Stimulated activated CD8-positive, alpha-beta memory T cell treated with anti-CD3 and anti-CD28 coated beads, Interleukin-7, amount 100 ng/mL, for 1 hour (primary cell): ENCODE measurements at places on chromosomes 4 and X.

DNA sequence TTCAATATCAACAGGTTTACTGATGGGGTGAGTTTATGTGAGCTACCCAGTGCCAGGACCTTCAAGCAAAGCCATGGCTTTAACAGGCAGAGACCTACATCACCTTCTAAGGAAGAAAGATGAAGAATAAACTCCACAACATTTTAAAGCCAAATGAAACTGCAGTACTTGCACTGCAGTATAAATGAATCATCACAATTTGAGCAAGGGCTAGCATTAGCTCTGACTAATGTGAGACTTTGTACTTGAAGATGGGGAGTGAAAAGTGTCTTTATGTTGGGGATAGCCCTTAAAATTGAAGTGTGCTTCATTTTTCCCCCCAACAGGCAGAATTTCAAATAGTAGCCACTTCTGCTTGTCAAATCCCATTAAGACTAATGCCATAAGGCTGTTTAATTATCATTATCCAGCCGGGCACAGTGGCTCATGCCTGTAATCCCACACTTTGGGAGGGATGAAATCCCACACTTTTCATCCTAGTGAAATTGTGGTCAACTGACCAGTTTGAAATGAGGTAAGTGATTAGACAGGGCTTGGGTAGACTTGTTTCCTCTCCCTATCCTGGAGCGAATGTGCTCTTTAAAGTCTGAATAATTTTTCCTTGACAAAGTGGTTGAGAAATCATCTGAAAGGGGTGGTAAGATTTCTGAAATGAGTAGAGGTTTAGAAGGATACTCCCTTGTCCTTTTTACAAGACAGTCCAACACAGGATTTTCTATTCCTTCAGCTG is 27.2 kb upstream of the GPR34 start:
- no peak for DNase-seq

- DNase-seq = no peak
Measured at GRCh38 chr4:88981556-88981955, 75.4 kb downstream of the FAM13A start.

- no peak for DNase-seq
Measured at GRCh38 chr4:149552601-149553000, 263.0 kb downstream of the IQCM start.

- no peak for DNase-seq
Measured at GRCh38 chrX:16832301-16832700, 37.9 kb downstream of the RBBP7 start.

GRCh38 chr4:109051054-109051453 is 251.4 kb downstream of the COL25A1 start:
- DNase-seq = no peak

DNA sequence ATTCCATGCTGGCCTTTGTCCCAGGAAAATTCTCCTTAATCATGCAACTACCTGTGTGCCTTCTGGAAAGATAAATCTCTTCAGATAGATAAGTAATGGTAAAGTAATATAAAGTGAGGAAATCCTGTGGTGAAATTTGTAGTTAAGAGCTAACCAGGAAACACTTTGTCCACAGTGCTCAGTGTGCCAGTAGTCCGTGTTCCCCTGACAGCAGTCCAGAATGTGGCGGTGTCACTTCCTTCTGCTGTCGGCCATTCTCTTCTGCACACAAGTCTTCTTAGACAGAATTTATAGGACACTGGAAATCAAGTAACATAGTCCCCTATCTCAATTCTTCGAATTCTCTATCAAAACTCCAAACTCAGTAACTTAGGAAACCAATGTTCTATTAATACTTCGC is 5.7 kb upstream of the CXXC4 start:
- no peak for DNase-seq

GRCh38 chr4:48224606-48225005 is 45.0 kb downstream of the TEC start:
- DNase-seq = no peak

DNA sequence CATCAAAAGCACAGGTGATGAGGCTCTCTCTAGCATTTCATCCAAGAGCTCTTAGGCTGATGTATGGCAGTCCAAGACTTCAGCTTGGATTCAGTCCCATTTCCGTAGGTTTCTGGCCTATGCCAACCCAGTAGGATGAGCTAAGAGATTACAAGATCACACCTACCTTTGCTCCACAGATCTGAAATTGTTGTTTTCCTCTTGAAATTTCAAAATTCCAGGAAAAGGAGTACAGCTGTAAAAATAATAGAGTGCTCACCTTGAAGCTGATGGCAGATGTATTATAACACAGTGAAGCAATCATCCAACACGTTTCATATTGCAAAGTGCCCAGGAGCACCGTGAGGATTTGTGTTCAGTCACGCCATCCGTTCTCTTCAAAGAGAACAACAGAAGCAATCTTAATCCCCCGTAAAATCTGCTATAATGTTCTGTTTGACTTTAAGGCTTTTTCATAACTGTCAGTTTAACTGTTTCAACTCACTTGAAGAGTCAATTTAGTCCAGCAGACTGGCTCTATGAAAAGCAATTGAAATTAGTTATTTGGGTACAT is 137.5 kb downstream of the CPE start:
- no peak for DNase-seq

GRCh38 chr4:88481537-88481936 is 24.6 kb downstream of the HERC5 start:
- no peak for DNase-seq

DNA sequence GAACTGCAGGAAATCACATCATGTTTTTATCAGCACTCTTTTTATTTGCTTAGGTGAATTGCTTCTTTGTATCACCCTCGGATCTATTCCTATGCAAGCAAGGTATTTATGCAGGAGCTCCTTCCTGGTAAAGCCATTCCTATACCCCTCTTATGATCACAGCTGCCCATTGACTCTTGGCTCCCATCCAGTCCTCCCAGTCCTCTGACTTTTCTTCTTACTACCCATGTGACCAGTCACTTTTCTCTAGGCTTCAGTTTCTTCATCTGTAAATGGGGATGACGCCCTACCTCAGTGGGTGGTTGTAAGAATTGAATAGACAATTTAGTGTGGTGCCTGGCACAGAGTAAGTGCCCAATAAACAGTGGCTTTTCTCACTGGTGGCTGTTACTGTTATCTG is 144.9 kb downstream of the FHIP1A start:
- no peak for DNase-seq

- DNase-seq = no peak
Measured at GRCh38 chr4:48212165-48212564, 57.5 kb downstream of the TEC start.

DNA sequence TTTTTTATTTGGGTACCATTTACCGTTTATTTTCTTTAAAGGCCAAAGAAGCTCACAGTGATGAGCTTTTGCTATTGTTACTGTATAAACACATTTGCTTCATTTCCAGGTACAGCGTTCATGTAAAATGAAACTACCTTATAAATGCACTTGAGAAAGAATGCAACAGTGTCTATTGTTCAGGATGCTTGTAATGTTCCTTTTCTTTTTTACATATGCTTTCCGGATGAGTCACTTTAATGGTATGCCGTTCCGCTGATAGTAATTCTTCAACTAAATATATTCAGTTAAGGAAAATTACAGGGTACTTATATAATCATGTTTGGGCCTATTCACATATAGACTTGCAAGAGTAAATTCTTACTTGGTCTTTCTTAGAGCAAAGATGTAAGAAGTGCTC is 354.9 kb downstream of the RPA4 start:
- no peak for DNase-seq

DNA sequence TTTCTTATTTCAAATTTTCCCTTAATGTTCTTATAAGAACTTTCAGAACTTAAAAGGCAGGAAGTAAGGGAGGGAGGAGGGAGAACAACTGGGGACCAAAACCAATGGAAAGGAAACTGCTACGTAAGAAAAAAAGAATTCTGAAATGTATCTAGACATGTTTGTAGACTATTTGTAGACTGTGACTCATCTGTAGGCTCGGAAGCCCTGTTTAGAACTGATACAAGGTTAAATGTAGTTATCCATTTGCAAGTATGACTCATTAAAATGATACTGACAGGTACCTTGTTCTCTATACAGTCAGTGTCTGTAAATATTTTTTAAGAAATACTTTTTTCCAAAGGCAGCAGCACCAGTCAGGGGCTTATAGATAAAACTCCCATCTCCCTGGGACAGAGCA is 202.0 kb downstream of the DHX15 start:
- no peak for DNase-seq

- DNase-seq = no peak
Measured at GRCh38 chrX:150869450-150869849, 29.0 kb downstream of the CD99L2 start.

GRCh38 chr4:38723114-38723513 is 59.1 kb downstream of the KLF3 start:
- DNase-seq = no peak

DNA sequence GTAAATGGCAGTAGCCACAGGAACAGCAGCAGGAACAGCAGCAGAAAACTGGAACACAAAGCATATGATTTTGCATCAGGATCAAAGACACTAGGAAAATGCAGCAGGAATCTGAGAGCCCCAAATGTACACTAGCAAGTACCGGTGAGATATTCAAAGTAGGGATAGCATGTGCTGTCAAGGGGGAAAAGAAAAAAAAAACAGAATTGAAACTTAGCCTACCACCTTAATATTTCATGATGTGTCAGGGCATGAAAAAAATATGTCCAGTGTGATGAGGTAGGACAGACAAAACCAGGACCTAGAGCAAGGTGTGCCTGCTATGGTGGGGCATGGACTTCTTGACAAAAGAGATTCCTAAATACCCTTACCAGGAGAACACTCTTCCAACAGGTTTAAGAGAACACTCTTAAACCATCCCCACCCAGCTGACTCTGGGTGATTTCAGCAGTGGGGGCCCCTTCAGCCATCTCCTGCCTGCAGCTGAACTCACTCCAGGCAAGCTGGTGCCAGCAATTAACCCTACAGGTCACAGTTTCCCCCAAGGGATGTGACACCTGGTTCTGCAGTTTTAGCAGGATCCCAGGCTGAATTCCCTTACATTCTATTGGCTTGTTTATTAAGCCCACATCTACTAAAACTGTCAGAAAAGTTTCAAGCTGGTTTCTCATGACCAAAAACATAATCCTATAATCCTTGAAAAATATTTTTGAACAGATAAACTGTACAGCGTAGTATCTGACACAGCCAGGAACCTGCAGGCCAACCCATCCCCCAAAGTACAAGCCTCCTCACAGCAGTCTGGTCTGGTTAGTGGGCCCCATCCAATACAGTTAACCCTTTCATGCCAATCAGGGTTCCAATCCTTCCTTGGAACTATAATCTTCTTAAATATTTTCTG is 62.9 kb upstream of the FMR1 start:
- no peak for DNase-seq

DNA sequence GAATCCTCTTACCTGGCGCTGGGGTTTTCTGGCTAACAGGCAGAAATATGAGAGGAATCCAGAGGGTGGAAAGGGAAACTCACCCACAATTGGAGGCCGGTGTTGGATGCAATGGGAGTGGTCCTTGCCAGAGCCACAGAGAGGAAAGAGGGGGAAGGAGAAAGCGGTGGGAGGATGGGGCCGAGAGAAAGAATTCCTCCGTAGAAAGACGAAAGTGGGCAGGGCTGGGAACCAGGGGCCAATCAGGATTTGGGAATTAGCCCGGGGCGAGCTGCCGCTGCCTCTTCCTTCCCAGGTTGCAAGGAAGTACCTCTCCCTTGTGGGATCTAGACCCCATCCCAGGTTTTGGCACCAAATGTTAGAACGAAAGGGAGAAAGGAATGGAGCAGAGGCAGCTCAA is 83.1 kb upstream of the SPIN4 start:
- no peak for DNase-seq

GRCh38 chr4:140612357-140612756 is 43.6 kb upstream of the UCP1 start:
- DNase-seq = no peak

DNA sequence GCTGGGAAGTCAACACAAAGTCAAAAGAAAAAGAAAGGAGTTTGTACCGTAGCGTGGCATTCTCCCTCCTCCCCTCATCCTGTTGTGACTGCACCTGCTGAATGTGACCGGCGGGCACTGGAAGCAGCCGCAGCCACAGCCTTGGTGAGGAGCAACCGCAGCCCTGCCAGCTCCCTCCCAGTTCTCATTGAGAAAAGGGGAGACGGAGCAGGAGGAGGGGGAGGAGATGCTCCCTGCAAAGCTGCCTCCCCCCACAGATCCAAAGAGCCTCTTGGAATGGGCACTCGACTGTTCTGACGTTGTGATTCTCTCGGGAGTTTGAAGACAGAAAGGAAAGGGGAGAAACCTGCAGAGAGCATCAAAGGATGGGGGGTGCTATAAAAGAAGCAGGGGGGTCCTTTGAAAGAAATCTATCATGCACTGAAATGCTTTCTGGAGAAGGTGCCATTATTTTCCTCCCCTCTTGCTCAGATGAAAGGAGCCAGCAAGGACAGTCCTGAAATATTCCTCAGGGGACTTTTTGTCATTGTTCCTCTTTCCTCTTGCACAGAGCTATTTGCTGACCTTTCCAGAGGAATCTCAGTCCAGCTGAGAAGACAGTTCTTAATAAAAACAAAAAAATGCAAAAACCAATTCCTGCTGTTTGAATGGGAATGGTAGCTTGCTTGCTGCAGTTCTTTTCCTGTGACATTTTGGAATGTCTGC is 429.7 kb downstream of the MAPK10 start:
- DNase-seq = no peak

GRCh38 chr4:148375584-148375983 is 66.6 kb downstream of the NR3C2 start:
- no peak for DNase-seq

DNA sequence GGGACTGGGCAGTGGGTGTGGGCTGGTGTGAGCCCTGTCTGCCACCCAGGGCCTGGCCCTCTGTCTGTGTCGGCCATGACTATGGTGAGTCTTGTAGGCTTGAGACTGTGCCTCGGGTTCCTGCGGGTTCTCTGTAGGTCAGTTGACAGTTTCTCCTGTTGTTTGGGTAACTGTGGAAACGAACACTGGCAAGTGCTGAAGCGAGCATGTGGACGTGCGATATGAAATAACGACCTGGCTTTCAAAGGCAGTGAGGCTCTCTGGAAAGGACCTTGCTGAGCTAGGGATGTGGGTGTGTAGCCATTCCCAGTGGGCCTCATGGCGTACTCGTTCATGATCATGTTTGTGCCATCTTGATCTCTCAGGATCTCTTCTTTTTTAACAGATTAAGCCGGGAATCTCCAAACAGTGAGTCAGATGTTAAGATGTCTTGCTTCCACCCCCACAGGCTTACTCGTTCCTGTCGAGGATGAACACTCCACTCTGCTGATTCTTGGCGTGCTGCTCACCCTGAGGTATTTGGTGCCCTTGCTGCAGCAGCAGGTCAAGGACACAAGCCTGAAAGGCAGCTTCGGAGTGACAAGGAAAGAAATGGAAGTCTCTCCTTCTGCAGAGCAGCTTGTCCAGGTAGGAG is 41.3 kb downstream of the HTT start:
- DNase-seq = no peak

- no peak for DNase-seq
Measured at GRCh38 chr4:177485528-177485927, 43.3 kb upstream of the AGA start.

GRCh38 chr4:147816382-147817254 is 84.7 kb downstream of the ARHGAP10 start:
- no peak for DNase-seq
